HCEC 1CT (cell line): ENCODE measurements at places on chromosomes 2 and 18.

DNA sequence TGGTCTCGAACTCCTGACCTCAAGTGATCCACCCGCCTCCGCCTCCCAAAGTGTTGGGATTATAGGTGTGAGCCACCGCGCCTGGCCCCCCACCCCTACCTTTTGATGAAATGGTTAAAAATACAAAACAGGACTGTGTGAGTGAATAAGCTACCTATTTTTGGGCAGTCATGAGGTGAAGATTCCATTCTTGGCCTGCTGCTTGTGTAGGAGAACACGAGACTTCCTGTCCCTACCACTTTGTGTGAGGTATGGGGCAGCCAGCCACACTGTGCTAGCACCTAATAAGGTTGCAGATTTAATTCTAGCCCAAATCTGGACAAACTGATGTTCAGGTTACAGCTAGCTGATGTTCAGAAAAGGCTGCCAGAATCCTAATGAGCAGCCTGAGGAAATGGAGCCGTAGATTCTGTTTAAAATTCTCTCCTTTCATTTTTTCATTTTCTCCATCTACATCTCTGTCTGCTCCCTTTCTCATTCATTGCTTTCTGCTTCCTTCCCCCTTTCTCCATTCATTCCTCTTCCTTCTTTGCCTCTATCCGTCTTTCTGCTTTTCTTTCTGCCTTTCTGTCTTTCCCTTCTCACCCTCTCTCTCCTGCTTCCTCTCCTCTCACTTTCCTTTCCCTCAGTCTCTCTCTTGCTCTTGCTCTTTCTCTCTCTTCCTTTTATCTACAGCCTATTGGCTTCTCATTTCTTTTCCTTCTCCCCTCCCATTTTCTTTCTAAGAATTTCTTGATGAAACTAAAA, 4.6 kb upstream of the LTBP1 start:
- DNase-seq, result no peak

DNA sequence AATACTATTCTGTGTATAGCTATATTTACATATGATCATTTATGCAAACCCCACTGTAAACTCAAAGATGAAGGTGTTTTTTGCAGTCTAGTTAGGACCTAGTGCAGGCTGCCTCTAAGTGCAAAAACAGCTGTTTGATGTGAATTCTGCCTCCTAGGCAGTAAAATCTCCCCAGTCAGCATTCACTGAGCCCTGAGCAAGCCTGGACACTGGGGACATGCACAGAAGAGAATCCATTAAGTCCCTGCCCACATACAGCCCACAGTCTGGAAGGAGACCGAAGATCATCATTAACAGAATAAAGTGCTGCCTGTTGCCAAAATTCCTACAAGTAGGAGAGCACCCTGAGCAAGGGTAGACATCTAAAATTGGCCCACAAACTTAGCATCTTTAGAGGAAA, 14.4 kb upstream of the BIN1 start:
- DNase-seq, result no peak

- DNase-seq, result peak; percentile 40
Measured at GRCh38 chr2:65383541-65384488, 48.6 kb downstream of the SPRED2 start.

GRCh38 chr18:8719192-8719591, 13.8 kb downstream of the MTCL1 start:
- no peak for DNase-seq

- DNase-seq, result no peak
Measured at GRCh38 chr2:47950340-47951301, 44.3 kb upstream of the FBXO11 start.

GRCh38 chr18:35732636-35733035, 151.1 kb downstream of the GALNT1 start:
- DNase-seq, result no peak

DNA sequence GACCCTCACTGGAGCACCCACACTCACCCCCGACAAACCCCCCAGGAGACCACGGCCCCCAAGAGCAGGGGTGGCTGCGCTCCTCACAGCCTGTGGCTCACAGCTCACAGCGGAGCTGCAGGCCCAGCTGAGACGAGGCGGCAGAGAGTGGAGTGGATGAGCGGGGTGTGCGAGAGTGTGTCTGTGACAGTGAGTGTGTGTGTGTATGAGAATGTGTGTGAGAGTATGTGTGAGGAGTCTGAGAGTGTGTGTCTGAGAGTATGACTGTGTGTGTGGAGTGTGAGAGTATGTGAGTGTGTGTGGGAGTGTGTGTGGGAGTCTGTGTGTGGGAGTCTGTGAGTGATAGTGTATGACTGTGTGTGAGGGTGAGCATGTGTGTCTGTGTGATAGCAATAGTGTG, 55.3 kb upstream of the ID2 start:
- no peak for DNase-seq

GRCh38 chr2:8021921-8022320, 659.9 kb upstream of the ID2 start:
- no peak for DNase-seq

- no peak for DNase-seq
Measured at GRCh38 chr18:22177327-22177871, 8.0 kb downstream of the GATA6 start.

GRCh38 chr2:21040468-21041377, 3.1 kb downstream of the APOB start:
- no peak for DNase-seq

DNA sequence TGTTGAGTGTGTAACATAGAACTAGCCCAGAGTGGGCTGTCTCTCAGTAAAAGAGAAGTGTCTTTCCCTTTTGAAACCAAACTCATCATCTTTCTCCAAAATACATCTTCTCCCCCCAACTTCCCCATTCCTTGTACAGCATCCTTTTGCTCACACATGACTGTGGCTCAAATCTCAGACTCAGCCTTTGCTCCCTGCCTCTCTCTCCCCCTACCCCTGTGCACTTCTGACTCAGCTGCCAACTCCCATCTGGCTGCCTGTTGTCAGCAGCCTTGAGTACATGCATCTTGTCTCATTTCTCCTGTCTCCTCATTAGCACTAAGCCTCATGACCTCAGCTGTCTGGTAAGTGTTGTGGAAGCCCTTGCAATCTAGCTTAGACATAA, 18.1 kb upstream of the MGAT4A start:
- DNase-seq, result no peak
